Activated CD8-positive, alpha-beta memory T cell treated with anti-CD3 and anti-CD28 coated beads for 1 hour (primary cell): ENCODE measurements at places on chromosomes 1 and 21.

- no peak for DNase-seq
These were observed 206.7 kb downstream of the CTH start for GRCh38 chr1:70617728-70618127.

- no peak for DNase-seq
These were observed 15.3 kb upstream of the SGIP1 start for GRCh38 chr1:66518654-66519053.

DNA sequence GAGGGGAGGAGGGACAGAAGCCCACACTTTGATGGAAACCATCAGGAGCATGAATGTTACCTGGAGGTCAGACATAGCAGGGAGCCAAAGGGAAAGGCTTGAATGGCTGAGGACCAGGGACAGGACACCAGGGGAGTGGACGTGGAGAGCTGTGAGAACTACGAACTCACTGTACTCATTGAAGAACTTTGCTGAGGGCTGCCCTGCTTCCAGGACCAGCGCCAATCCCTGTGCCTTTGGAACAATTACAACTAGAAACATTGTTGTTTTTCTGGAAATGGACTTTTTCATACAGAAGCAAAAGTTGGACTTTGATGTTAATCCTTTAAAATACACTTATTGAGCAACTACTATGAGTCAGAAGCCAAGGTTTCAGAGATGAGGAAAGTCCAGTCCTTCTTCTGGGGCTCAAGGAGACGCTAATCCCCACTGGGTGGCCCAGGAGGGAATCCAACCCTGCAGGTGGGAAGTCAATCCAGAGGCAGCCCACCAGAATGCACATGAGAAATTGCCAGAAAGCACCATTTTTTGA lies 12.9 kb downstream of the TSPAN2 start:
- no peak for DNase-seq

GRCh38 chr1:101420406-101420805 lies 183.6 kb downstream of the S1PR1 start:
- no peak for DNase-seq

- no peak for DNase-seq
These were observed 548.9 kb downstream of the NUF2 start for GRCh38 chr1:163870666-163871065.

DNA sequence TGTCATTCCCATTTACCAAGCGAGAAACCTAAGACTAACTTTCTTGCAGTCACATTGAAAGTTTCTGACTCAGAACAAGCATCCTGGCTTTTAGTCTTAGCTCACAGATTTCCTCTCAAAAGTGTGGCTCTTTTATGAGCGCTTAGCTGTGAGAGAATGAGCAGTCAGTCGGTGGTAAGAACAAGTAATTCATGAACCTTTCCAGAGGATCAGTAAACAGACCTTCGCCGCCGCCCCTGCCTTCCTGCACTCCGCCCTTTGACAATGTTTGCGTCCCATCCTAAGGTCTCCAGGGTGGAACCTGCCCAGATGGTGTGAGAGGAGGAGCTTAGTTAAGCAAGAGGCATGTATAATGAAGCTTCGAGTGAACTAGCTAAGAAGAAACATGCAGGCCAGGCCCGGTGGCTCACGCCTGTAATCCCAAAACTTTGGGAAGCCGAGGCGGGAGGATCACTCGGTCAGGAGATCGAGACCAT lies 142.4 kb downstream of the GLUL start:
- DNase-seq = no peak

DNA sequence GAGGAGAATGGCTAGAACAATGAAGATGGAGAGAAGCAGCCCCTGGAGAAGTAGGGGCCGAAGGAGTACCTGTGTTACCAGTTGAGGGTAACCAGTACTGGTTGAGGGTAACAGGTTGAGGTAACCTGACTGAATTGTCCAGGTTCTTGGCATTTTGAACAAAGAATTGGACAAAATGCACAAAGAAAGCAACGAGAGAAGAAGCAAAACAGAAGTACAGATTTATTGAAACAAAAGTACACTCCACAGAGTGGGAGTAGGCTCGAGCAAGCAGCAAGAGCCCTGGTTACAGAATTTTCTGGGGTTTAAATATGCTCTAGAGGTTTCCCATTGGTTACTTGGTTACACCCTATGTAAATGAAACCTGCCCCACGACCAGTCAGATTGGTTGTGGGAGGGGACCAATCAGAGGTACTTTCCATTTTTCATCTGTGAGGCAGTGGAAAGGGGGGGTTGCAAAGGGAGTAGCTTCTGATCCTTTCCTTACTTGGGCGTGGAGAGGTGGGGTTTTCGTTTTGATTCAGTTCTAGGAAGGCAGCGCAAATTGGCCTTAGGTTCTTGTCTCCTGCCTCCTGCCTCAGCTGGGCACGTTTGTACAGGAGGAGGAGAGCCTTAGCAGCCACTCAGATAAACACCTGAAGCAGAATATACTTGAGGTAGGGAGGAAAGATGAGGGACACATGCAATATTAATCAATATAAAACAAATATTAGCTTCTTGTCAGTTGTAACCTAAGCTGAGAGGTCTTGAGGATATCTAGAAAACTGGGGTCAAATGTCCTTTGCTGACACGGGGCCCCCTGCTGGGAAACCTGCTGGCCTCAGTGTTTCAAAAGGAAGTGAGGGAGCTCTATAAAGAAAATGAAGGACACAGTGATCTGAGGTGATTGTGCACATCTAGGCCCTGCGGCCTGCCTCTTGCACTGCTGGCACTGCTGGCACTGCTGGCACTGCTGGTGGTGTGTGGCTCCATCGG lies 14.3 kb upstream of the LSM10 start:
- no peak for DNase-seq

DNA sequence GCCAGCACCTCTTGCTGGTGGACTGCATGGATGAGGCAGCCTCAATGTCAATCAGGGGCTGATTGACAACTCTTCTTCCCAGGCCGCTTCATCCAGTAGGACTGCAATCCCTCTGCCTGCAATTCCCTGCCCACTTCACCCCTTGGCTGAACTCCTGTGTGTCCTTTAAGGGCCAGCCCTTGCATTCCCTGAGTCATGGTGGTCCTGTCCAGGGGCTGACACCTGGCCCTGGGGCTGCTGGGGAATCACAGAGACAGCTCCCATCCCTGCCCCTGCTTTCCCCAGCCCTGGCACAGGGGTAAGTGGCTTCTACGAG lies 4.6 kb upstream of the EPS8L3 start:
- DNase-seq = no peak

- no peak for DNase-seq
These were observed 648 bp downstream of the S100PBP start for GRCh38 chr1:32817815-32818786.

GRCh38 chr1:184210862-184211261 lies 159.3 kb downstream of the TSEN15 start:
- DNase-seq = no peak

GRCh38 chr1:205920159-205920558 lies 23.1 kb downstream of the SLC26A9 start:
- DNase-seq = no peak

DNA sequence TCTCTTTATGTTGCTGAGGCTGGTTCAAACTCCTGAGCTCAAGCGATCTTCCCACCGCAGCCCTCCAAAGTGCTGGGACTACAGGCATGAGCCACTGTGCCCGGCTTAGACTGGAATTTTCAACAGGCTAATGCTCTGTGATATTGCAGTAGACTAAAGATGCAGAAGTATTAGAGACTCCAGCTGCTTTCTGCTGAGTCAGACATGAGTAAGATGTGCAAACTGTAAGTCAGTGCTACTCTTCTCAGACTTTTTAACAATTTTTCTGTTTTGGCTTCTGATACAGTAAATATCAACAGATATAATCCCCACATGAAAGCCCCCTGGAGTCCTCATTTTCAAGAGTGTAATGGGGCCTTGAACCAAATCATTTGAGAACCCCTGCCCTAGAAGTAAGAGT lies 29.3 kb upstream of the NLRP3 start:
- DNase-seq = no peak

DNA sequence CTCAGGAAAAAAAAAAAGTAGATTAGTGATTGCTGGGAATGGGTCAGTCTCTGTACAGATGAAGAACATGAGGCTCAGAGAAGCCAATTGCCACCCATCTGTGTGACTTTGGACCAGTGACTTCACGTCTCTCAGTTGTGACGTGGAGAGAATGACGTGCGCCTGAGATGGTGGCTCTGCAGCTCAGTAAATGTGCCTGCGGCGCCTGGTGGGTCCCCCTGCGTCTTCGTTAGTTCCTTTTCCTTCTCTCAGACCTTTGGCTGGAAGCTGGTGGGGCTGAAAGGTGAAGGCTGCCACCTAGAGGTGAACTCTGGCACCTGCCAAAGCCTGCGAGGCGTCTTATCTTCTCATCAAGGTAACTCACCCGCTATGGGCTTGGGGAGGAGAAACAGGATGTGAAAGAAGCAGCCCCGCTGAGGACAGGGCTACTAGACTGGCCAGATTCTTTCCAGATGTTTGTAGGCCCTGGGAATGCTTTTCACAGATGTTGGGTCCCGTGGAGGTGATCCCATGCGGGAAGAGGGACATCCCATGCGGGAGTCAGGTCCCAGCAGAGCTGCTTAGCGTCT lies 8.7 kb upstream of the E2F2 start:
- DNase-seq = peak; percentile 79

DNA sequence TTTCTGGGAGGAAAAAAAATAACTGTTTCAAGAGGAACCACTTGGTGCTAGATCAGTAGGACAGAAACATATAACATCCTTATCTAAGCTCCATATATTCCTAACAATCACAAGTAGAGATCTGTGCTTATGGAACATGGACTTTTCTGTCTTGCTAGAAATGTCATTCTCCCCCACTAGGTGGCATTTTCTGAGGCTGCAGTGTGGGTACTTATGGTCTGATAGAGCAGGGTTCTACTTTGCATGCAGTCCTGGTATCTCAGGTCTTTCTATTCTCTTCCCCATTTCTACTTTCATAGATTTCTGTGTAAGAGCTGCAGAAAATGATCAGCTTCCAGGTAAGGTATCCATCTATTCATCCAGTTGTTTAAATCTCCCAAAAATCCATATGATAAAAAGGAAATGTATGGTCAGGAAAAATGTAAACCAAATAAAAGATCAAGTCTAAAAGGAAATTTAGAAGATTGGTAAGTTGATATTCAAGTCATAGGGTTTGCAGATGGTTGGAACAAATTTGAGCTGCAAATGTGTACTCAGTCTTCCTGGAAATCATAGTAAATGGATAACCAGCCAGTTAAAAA lies 1.5 kb downstream of the ZNF684 start:
- no peak for DNase-seq

GRCh38 chr1:1352786-1353388 lies 3.7 kb upstream of the DVL1 start:
- DNase-seq = no peak

GRCh38 chr1:43366179-43366578 lies 1.6 kb downstream of the ELOVL1 start:
- no peak for DNase-seq

DNA sequence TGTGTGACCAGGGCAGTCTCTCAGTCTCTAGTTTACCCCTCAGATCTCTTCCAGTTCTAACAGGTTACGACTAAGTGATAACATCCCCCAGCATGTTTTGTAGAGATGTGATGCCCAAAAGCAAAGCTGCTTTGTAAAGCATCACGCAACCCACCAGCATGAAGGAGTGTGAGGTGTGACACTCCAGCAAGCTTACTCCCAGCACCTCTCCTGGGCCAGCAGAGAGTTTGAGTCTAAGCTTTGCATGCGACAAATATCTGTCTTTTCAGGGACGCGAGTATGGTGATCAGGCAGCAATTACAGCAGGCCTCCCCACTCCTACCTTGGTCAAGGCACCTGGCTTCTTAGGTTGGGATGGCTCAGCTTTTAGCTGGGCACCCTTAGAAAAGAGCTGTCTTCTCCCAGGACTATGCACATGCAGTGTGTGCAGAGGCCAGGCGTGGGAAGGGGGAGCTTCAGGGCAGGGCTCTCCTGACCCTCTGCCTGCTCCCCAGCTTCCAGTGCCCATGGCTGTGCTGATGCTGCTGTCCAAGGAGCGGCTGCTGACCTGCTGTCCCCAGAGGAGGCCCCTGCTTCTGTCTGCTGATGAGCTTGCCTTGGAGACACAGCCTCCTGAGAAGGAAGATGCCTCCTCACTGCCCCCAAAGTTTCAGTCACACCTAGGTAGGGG lies 48.2 kb downstream of the ELK4 start:
- no peak for DNase-seq

GRCh38 chr1:165671526-165671925 lies 26.8 kb downstream of the ALDH9A1 start:
- DNase-seq = no peak

GRCh38 chr21:32423320-32424190 lies 11.0 kb downstream of the EVA1C start:
- DNase-seq = no peak

GRCh38 chr1:218991089-218991488 lies 182.6 kb upstream of the LYPLAL1 start:
- DNase-seq = no peak

GRCh38 chr1:30407865-30408580 lies 315.4 kb downstream of the MATN1 start:
- no peak for DNase-seq

DNA sequence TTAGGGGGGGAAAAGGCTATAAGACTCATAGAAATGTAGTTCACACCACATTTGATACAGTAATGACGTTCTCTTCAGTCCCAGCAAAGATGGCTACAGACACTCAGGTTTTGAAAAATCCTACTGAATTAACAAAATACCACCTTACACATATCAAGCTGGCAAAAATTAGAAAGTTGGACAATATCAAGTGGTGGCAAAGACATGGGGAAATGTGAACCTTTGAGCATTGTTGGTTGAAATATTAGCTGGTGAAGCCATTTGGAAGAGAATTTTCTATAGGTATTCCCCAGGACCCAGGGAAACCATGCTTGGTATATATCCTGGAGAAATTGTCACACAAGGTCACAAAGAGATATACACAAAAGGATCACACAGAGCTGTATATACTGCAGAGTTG lies 163.0 kb downstream of the ADSS2 start:
- DNase-seq = no peak

DNA sequence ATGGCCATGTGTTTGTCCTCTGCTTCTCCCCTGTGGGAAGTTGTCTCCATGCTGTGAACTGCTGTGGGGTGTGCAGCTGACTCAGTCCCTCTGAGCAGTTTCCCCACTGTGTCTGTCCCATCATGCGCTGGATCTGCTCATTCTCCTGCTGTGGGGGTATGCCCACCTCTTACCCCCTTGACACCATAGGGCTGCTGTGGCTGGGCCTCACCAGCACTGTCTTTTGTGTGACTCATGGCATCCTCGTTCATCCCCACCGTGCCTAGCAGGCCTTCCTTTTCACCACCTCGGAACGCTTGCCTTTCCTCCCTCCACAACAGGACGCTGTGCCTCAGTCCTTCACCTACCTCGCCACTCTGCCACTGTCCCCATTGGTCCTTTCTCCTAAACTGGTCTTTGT lies 27.3 kb downstream of the VANGL2 start:
- DNase-seq = no peak

DNA sequence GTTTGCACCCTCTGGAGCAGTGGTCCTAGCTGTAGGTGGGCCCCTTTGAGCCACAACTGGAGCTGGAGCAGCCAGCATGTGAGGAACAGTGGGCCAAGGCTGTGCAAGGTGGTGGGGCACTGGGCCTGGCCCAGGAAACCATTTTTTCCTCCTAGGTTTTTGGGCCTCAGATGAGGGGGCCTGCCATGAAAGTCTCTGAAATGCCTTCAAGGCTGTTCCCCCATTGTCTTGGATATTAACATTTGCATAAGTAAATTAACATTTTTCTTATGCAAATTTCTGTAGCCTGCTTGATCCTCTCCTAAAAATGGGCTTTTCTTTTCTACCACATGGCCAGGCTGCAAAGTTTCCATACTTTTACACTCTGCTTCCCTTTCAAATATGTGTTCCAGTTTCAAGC lies 212.0 kb downstream of the NTNG1 start:
- no peak for DNase-seq
